ENCODE measurements at places on chromosomes 7 and 10.

- no peak for DNase-seq
Observed at GRCh38 chr10:7945034-7945433, 109.5 kb upstream of the GATA3 start.

DNA sequence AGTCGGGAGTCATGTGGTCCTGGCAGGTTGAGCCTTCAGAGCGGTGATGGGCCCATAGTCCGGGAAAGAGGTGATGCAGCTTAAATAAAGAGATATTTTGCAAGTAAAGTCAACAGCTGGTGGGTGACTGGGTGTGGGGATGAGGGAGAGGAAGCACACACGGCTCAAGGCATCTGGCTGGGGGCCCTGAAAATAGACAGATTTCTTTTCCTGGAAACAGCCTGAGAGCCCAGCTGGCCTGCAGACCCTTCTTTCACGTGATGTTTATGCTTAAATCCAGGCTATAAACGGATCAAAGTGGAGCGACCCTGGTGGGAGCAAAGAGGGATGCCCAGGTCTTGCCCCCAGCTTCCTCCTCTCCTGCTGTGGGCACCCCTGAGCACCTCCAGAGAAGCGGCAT, 149.1 kb downstream of the TEX36 start:
- no peak for DNase-seq

DNA sequence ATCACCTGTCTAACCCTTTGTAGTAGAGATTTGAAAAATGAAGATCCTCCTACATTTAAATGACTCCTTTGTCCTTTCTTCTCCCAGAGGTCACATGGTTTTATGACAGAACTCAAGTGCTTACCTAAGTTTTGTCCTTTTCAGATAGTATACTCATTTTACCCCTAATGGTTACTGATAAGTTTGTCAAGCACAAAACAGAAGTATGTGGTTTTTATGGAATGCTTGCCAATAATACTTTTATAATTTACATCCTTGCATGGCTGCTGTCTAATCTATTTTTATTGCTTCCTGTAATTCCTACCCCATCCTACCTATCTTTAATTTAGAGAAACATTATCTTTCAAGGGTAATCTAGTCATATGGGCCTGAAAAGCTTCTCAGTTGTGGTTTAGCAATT, 37.5 kb downstream of the HELLS start:
- no peak for DNase-seq

- DNase-seq = no peak
Observed at GRCh38 chr10:119292968-119293760, 85.8 kb downstream of the GRK5 start.

DNA sequence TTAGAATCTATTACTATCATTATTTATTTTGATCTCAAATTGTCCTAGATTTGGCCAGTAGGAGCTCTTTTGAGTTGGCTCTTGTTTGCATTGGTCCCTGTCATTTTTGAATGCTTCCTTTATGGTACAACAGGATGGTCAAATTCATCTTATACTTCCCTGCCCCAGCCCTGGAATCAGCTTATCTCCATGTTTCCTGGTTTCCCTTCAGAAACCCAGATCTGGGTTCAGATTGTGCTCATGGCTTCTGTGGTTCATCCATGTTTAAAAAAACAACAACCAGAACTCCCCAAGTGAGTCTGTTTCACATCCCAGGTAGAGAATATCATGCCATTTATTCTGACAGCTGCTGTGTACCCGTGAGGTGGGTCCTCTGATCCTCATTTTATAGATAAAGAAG, 10.6 kb downstream of the ZFYVE27 start:
- no peak for DNase-seq

DNA sequence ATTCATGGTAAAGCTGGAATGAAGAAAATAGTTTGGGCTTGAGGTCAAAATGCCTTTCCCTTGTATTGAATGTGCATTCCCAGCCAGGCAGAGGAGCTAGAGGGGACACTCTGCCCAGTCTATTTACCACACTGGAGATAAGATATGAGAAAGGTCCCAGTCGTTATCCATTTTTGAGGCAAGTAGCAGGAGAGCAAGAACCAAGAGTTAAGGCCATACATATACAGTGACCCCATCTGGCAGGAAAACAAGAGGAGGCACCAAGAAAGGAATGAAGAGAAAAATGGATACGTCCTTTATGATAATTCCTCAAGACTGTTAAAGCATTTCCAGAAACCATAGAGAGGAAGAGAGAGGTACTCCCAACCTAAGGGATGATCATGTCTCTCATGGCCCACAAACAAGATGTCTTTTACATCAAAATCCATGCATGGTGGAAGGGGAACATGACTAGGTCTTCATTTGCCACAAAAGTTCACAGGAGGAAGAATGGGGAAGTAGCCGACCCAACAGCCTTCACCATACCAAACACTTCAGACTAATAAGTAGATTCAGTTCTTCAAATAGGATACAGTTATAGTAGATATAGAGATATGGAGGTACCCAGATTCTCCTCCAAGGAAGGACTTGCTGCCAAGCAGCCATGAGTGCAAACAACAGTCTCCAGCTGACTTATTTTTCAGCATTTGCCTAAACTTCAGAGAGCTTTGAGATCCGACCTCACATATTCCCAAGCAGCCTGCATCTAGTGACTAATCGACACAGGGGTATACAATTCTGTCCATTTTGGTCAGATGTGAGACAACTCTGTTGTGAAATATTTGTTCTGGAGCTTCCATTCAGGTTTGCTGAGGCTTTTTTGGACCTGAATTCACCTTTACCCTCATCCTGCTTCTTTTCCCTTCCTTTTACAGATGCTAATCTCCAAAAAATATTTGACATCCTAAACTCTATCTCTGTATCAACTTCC, 61.1 kb upstream of the CCDC71L start:
- no peak for DNase-seq

DNA sequence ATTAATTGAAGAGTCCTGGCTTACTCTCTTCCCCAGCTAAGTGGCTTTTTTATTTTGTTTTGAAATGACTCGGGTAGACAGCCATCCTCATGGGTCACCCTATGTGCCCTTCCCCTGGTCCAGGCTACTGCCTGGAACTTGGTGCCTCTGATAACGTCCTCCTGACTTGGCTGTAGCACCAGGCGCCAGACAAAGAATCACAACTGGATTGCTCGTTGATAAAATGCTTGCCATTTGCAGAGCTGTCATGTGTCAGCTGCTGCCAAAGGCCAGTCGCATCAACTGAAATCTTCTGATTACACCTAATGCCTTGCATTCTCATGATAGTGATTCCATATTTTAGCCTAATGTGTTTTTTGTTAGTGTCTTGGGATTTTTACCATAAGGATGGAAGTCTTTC, 27.4 kb upstream of the ABLIM1 start:
- no peak for DNase-seq

DNA sequence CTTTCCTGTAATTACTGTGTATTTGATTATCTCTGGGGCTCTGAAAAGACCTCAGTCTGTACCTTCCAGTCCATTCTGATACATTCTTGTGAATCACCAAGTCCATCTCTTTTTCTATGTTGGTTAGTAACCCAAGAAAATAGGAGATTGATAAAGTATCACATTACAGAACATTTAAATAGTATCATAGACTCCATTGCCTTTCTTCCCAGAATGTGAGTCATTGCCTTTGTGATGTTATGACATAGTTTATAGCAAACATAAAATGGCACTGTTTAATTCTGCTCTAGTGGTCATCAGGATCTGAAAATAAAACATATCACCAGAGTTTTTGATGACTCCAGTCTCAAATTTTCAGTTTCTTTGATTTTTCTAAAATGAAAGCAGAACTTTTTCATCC, 78.4 kb downstream of the NRG3 start:
- no peak for DNase-seq

DNA sequence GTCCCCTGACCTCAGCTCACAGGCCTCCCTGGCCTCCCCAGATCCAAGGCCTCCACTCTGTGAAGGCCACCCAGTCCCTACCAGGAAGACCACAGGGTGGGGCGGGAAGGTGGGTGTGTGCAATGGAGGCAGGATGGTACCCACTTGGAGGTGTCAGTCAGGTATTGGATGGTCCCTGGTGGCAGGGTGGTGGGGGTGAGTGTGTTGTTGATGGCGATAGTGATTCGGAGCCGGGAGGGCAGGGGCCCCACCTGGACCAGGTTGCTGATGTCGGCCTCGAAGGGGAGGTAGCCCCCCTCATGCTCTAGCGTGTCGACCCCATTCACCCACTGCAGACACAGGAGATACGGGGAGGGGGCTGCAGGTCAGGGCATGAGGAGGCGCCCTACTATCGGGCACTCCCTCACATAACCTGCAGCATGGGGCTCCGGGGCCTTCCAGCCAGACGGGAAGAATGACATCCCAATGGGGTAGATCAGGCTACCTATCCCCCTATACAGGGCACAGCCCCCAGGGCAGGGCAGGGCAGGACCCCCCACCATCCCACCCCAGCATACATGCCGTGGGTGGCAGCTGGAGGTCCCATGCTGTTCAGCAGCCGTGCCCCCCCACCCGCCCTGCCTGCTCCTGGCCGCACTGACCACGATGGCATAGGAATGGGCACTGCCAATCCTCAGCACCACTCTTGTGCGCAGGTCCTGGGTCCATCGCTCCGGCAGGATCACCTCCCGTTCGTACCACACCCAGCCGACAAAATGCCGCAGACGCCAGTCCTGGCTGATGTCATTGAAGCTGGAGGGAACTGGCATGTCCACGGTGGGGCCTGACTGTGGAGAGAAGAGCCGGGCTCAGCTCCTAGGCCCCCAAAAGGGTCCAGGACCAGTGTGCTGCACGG, 2.2 kb downstream of the GUSB start:
- no peak for DNase-seq

GRCh38 chr10:19169041-19169440, 120.4 kb downstream of the MALRD1 start:
- no peak for DNase-seq

- no peak for DNase-seq
Observed at GRCh38 chr7:115447495-115447894, 525.6 kb downstream of the MDFIC start.

GRCh38 chr7:81822811-81823210, 53.0 kb upstream of the HGF start:
- DNase-seq = no peak

- DNase-seq = no peak
Observed at GRCh38 chr10:121340271-121340831, 257.9 kb downstream of the FGFR2 start.

DNA sequence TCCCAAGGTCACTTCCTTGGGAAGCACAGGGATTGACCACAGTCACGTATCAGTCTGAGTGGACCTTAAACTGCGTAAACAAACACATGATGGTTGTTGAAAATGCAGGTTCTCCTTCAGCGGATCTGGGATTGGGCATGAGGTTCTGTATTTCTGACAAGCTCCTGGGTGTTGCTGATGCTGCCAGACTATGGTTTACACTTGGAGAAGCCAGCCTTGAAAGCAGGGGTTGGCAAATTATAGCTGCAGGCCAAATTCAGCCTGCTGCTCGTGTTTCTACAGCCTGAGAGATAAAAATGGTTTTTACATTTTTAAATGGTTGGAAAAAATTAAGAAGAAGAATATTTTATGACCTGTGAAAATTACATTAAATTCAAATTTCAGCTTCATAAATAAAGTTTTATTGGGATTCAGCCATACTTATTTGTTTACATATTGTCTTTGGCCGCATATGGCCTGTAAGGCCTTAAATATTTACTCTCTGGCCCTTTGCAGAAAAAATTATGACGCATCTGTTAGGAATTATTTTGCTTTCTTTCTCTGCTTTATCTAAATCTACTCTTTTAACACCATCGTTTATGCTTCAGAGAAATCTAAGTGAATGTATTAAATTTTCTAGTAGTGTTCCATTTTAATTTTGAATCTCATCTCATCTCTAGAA, 109.6 kb downstream of the SH2D4B start:
- no peak for DNase-seq

DNA sequence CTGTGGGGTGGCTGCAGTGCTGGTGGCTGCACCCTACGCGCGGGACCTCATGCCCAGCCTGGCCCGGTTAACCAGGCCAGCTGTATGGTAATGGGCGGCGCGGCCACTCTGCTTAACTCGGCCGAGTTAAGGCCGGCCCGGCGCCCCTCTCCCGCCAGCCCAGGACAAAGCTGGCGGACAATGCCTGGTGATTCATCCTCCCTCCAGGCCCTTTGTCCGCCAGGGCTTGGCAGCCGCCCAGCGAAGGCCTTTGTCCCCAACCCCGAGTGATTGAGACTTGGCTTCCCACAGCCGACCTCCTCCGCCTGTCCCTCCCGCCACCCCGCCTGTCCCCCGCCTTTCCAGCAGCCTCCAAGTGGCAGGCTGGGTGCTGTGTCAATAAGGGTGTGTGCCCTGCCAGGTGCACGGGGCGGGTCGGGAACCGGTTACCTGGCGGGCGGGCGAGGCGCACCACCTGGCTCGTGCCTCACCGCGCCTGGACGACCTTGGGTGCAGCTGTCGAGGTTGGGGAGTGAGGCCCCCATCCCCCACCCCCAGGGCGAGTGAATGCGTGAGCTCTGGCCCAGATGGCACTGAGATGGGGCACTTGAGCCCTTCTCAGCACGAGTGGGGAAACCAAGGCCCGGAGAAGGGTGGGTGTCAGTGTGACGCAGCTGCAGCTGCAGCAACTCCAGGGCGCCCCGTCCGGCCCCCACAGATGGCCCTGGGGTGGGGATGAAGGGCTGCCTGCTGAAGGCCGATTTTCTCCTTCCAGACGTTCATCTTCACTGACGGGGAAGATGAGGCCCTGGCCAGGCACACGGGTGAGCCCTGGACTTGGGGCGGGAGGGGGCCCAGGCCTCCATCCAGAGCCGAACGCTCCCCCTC, 4.6 kb downstream of the LFNG start:
- DNase-seq = no peak

DNA sequence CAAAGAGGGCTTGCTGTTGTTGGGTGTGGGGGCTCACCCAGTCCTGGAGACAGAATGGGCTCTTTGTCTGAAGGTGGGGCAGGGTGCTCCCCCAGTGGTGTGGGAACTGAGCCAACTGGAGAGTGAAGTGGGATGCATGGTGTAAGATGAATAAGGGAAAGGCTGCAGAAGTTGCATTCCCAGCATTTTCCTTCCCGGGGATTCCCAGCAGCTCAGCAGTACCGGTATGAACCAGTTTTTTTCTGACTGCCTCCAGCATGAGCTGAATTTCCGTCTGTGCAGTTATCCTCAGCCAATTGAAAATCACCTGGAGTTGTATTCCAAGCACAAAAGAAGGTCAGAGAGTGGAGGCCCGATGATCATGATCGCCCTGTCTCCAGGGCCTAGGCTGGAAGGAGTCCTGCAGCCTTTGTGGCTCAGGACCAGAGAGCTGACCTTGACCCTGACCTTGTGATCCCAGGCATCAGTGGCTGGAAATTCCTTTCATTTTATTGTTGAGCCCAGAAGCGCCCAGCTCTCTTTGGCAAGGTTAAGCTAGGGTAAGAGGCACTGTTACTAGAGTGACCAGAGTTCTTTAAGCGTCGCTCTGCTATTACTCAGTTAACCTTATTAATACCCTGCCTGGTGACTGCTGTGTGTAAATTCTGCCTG, 33.4 kb downstream of the OGDH start:
- DNase-seq = no peak

GRCh38 chr10:122974543-122975064, 5.6 kb upstream of the PSTK start:
- DNase-seq = no peak

DNA sequence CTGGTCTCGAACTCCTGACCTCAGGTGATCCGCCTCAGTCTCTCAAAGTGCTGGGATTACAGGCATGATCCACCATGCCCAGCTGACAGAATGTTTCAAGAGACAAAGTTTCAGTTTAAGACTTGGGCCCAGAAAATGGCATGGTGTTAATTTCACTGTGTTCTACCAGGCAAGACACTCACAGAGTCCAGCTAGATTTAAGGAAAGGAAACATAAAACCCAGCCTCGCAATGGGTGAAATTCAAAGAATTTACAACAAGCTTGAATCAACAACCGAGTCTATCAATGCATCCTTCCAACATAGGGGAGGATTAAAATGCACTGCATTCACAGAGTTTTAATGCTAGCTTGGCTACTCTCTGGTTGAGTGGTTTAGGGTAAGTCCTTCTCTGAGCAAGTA, 764.0 kb downstream of the XPNPEP1 start:
- no peak for DNase-seq
